Substantia nigra (tissue), 51 donors: ENCODE measurements at places on chromosomes 3 and 15.
A peak's percentile ranks its signal among the peaks of the same experiment; 100 is the strongest.

- DNase-seq: no peak
Observed at GRCh38 chr3:141227752-141228151, 3.9 kb upstream of the PXYLP1 start.

DNA sequence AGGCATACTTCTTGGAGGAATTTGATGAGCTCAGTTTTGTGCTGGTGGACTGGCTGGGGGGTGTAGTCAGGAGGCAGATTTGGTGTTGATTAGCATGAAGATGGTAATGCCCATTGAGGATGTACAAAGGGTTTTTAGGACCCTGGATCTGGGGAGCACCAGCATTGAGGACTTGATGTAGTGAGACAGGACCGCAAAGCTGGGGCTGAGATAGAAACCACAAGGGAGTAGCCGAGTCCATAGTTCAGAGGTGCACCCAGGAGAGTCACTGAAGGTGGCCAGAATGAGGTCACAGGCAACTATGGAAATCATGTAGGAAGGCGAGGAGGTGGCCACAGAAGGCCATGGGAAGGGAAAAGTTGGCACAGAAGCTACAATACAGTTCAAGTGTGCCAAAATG is 2.7 kb upstream of the CDC25A start:
- no peak for DNase-seq

- DNase-seq: peak; percentile 79
Observed at GRCh38 chr15:52019394-52020220, 588 bp downstream of the MAPK6 start.

GRCh38 chr3:157160658-157161424 is 894 bp upstream of the CCNL1 start:
- DNase-seq: peak; percentile 87

- DNase-seq: no peak
Observed at GRCh38 chr3:32733631-32734229, 48.7 kb downstream of the CNOT10 start.

GRCh38 chr3:141240687-141241615 is 9.3 kb downstream of the PXYLP1 start:
- DNase-seq: no peak

DNA sequence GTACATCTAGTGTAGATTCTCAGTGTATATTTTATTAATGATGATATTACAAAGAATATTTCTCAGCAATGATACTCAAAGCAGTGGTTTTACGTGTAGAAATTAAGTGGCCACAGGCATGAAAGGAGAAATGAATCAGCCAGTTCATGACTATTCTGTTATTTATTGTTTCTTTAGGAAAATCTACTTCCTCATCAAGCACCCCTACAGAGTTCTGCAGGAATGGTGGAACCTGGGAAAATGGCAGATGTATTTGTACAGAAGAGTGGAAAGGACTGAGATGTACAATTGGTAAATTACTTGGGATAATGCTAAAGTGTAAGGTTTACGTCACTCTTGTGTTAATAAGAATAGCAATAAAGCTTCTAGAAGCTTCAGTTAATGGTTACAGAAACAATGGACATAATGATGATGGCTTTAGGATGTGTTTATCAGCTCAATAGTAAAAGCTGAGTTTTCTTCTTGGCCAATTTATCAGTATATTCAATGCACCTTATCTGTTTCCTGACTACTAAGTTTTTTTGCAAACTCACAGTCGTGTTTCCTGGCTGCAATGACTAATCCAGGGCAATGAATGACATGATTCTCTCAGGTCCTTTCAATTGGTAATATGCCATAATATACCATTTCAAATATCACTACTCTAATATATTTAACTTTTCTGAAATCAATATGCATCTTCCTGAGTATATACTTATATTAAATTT is 20.2 kb downstream of the ADGRG7 start:
- no peak for DNase-seq

- DNase-seq: no peak
Observed at GRCh38 chr3:184562878-184563560, 1.4 kb downstream of the EPHB3 start.

- no peak for DNase-seq
Observed at GRCh38 chr3:137282871-137283270, 325.1 kb downstream of the IL20RB start.

GRCh38 chr15:68318008-68318835 is 40.7 kb downstream of the FEM1B start:
- DNase-seq: no peak

- DNase-seq: no peak
Observed at GRCh38 chr15:44726568-44727484, 9.5 kb upstream of the TRIM69 start.

DNA sequence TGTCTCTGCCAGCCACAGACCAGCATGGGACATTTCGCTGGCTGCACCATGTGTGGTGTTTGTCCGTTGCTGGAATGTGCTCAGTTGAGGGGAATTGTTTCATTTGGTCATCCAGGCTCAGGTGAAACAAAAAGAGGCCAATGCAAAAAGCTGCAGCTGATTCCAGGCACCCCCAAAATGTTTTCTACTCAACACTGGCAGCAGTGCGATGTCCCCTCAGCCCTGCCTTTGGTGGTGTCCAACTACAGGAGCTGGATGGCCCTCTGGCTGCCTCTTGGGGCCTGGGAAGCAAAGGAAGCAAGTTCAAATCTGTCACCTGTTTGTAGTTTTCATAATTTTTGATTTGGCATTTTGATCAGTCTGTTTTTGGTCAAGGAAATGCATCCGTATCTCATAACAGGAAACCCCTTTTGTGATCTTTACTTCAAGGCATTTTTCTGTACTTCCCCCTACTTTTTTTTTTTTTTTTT is 141.8 kb downstream of the EEFSEC start:
- no peak for DNase-seq

- no peak for DNase-seq
Observed at GRCh38 chr3:99925584-99926230, 108.0 kb downstream of the CMSS1 start.

- no peak for DNase-seq
Observed at GRCh38 chr3:80807577-80807976, 953.9 kb downstream of the GBE1 start.

DNA sequence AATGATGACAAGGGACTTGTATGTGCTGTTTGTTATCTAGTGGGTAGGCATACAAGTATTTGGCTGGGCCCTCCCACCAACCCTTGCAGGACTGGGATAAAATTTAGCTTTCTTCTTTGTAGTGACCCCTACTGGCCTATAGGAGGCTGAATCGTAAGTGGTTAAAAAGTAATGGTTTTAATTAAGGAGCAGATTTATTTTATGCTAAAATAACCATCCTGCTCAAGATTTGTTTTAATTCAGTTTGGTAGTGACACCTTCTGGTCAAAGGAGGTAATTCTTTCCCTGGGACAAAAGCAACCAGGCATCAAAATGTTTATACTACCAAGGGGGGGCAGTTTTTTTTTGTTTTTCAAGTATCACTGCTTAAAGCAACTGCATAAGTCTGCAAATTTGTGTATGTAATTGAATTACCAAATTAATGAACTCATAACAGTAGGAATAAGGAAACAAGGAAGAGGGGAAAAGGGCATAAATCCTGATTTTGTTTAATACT is 70.7 kb downstream of the TOP2B start:
- DNase-seq: no peak

DNA sequence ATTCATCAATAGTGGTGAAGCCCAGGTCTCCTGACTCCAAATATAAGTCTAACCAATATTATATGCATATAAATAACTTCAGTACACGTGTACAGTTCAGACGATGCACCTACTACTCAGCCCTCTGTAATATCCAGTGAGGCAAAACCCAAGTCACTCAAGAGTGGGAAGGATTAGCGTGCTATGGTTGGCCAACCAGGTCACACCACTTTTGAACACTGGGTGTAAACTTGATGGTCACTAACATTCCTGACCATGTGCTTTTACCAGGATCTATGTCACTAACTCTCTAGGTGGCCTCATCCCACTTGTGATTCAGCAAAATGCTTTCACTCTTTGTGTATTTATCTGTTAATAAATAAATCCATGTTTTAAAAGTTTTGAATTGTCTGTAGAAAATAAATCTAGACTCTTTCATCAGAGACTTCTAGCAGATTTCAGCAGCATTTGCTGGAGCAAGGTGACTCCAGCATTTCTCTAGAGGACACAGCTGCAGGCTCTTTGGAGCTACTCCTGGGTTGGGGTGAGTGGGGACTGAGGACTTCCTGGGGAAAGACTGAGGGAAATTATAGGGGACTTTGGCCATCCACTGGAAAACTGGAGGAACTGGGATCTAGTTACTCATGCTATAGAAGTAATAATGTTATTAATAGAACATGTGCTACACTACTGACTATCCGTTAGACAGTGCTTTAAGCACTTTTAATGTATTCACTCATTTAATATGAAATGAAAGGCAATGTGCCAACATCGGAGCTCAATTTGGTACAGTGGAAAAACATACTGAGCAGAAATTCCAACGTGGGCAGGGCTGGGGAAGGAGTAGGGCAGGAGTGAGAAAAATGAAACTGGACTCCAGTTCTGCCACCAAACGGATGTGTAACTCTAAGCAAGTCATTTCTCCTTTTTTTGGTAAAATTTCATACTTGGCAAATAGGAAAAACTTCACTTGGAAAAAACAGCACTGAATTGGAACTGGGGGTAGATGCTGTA is 97.9 kb downstream of the RORA start:
- DNase-seq: no peak

GRCh38 chr3:150762662-150763121 is 277 bp downstream of the SIAH2 start:
- DNase-seq: no peak

DNA sequence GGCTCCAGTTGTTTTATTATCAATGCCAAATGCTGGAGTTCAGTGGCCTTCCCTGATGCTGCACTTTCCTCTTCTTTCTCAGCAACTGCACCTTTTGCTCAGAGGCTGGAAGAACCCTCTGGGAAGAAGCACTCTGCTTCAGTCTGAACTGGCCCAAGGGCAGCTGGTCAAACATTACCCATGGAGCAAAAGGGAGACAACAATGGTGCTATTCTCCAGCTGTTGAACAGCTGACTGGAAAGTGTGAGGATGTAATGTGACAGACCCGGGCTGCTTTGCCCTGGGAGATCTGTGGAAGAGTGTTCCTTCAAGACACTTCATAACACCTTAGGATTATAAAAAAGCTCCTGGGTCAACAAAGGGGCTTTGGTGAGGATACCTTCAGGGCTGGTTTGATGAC is 84.9 kb downstream of the EPHB1 start:
- DNase-seq: no peak

DNA sequence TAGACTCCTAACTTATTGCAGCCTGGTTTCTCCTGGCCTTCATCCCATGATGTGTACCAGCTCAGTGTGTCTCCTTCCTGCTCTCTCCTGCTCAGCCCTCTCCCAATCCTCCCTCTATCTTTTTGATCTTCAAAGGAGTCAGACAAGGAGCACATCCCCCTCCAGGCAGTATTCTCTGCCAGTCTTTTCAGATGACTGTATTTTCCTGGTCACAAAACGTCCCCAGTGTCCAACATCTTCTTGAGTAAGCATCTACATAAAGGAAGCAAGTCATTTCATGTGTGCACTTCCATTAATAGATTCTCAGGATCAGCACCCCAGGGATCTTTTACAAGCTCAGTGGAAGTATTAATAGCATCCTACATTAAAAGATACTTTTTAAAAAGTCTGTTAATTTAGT is 148.9 kb upstream of the THBS1 start:
- DNase-seq: no peak

GRCh38 chr3:53740956-53741355 is 105.3 kb downstream of the CHDH start:
- DNase-seq: no peak

DNA sequence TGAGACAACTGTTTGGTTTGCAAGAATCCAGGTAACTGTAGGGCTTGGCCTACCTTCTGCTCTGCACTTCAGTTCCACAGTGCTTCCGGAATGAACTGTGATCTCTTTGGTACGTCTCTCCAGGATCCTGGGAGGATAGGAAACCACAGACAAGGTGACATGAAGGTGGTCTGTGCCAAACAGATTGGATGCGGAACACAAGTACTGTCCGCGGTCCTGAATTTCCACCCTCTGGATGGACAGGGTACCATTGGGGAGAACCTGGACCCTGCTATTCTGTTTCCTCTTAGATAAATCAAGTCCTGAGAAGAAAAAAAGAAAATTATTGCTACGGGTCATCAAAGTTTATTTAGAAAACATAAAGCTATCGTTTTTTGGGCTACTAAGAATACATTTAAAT is 17.3 kb downstream of the IGSF10 start:
- no peak for DNase-seq

DNA sequence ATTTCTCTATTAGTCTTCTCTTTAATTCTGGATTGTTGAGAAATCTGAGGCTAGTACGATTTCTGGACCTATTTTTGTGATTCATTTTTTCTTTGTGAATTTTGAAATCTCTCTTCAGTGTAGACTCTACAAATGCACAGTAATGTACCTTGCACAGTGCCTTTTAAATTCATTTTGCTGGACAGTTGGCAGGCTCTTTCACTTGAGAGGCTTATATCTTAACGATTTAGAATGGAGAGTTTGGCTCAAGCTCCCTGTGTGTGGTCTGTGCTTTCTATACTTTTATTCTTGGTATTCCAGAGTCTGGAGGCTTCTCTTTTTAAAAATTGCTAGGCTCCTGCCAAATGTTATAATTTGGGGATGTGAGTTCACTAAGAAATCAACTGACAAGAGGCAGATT is 8.8 kb downstream of the CRYBG3 start:
- DNase-seq: no peak

- no peak for DNase-seq
Observed at GRCh38 chr3:130557336-130558035, 40.5 kb downstream of the COL6A6 start.

- no peak for DNase-seq
Observed at GRCh38 chr15:98773616-98774015, 125.3 kb downstream of the IGF1R start.

DNA sequence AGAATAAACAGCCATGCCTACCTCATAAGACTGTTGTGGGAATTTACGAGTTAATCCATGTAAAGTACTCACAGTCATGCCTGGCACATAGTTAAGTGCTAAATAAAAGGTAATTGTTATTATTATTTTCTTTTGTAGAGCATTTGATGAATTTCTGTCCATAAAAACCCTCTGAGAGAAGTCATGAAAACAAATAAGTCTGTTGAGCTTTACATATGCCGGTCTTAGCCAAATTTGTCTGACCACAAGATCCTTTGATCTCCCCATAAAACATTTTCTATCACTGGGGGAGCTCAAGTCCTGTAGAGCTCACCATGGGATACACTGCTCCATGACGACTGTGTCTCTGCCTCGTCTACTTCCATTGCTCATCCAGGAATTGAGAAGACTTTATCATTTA is 114.0 kb downstream of the MAGI1 start:
- DNase-seq: no peak

GRCh38 chr3:35417080-35417479 is 222.2 kb upstream of the ARPP21 start:
- DNase-seq: no peak

DNA sequence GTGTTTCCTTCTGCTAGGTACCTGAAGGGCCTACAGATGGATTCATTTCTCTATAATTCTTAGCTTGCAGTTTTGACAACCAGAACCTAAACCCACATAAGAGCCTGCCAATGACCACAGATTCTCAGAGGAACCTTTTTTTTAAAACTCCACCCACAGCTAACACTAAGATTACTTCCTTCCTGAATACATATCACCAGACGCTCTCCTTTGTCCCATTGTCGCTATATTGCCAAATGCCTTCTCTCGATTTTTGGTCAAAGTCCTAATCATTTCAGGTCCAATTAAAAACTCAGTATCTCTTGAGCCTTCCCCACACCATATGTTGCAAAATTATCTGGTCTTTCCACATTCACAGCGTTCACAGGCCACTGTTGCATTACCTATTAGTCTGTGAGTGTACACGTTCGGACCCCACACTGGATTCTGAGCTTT is 12.4 kb downstream of the ZNF710 start:
- no peak for DNase-seq
